Astrocyte (in vitro differentiated cells and primary cell): ENCODE measurements at places on chromosomes 6 and 20. TPM values are rescaled to one million over a fixed set of nuclear protein-coding genes. Genes with fewer than 3 reads are reported as not detected.

- no peaks in the 10 kb centered on the region for H3K4me1 ChIP-seq
- H3K27ac ChIP-seq: no peak overlapping the region
- DNase-seq: no peak
- H3K27me3 ChIP-seq: no peaks in the 10 kb centered on the region
- peaks cover 4% of the 10 kb centered on the region for H3K36me3 ChIP-seq
- H3K4me3 ChIP-seq: no peak overlapping the region
Observed at GRCh38 chr20:2919518-2920245, 46.4 kb downstream of the PTPRA start.

DNA sequence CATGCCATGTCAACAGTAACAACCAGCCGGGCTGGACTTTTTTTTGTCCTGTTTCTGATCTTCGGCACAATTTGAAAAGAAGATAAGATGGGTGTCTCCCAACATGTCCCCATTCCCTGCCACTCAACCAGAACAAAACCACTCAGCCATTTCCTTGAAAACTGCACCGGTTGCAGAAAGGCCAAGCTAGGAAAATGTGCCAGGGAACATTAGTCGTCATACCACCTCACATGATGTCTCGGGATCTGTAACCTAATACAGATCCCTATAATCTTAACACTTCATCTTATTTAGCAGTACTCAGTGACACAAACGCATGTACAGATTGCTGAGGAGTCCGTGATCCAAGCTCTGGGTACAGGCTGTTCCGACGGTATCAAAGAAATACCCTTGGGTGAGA lies 46.5 kb downstream of the ALDH8A1 start:
- no peak overlapping the region for H3K4me3 ChIP-seq
- DNase-seq: no peak
- H3K27me3 ChIP-seq: no peaks in the 10 kb centered on the region
- no peaks in the 10 kb centered on the region for H3K36me3 ChIP-seq
- no peak overlapping the region for H3K27ac ChIP-seq
- peaks cover 4% of the 10 kb centered on the region for H3K4me1 ChIP-seq

The PACRG gene
- total RNA-seq: 0.72 TPM in 1 of 2 replicates, not detected in the other

- no peak overlapping the region for H3K27ac ChIP-seq
- H3K4me3 ChIP-seq: no peak overlapping the region
Observed at GRCh38 chr20:32977281-32978008, 26.8 kb downstream of the SUN5 start.

GRCh38 chr6:148915810-148916209 lies 169.0 kb downstream of the UST start:
- H3K27me3 ChIP-seq: no peaks in the 10 kb centered on the region
- no peak overlapping the region for H3K27ac ChIP-seq
- no peaks in the 10 kb centered on the region for H3K4me1 ChIP-seq
- H3K36me3 ChIP-seq: no peaks in the 10 kb centered on the region
- H3K4me3 ChIP-seq: no peak overlapping the region

GRCh38 chr20:37137547-37137946 lies 41.6 kb upstream of the RPN2 start:
- no peaks in the 10 kb centered on the region for H3K27me3 ChIP-seq
- H3K4me3 ChIP-seq: no peak overlapping the region
- no peaks in the 10 kb centered on the region for H3K4me1 ChIP-seq
- H3K36me3 ChIP-seq: no peaks in the 10 kb centered on the region
- no peak for DNase-seq

DNA sequence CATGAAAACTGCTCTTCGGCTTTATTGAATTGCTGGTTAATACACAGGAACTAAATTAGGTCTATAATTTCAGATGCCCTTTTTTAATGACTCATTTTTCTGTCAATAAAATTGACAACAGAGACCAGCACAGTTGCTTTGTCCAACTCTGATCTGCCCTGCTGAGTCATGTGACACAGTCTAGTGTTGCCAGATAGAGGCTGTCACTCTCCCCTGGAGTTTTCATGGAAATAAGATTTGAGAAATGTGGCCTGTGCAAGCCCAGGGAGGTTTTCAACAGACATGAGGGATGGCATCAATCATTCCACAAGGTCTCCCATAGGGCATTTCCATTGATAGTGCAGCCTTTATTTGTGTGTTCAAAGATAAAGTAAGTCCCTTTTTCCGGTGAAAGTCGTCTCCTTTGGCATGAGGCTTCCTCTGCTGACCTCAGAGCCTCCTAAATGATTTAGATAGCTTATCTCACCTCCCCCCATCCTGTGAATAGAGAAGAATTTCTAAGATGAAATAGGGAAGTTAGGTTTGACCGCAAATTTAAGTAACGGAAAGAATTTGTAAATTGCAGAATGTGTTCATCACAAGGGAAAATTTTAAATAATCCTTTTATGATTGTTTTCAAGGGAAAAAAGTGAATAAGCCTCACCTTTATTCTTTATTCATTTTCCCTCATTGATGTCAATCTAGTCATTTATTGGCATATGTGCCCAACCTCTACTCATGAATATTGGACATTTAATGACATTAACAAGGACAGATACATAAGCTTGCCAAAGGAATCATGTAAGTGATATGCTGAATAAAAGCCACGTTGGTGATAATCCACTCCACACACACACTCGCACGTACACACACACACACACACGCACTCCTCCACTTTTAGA lies 277.7 kb downstream of the ADGB start:
- H3K4me1 ChIP-seq: no peaks in the 10 kb centered on the region
- H3K27ac ChIP-seq: no peak overlapping the region
- H3K27me3 ChIP-seq: no peaks in the 10 kb centered on the region
- no peaks in the 10 kb centered on the region for H3K36me3 ChIP-seq

DNA sequence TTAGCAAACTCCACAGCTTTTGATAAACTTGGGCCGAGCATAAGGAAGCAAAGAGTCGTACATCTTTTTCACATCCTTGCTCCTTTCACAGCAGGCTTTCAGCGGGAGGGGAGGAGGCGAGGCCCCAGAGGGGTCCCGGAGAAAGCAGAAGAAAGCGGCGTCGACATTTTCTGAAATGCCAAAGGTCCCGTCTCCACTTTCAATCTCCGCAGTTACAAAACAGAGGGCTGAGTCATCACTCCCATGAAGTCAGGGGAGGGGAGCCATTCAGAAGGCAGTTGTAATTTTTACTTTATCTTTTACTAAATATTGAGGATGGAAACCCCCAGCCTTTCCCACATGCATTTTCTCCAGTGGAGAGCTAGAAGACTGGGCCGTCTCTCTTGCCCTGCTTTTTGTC lies 174.2 kb upstream of the THBS2 start:
- H3K4me3 ChIP-seq: peak overlapping the region; percentile 34
- DNase-seq: peak; percentile 65
- peaks cover 11% of the 10 kb centered on the region for H3K4me1 ChIP-seq
- H3K27ac ChIP-seq: peak overlapping the region; percentile 23

The GJA10 gene
- total RNA-seq: not detected in 2 replicates

DNA sequence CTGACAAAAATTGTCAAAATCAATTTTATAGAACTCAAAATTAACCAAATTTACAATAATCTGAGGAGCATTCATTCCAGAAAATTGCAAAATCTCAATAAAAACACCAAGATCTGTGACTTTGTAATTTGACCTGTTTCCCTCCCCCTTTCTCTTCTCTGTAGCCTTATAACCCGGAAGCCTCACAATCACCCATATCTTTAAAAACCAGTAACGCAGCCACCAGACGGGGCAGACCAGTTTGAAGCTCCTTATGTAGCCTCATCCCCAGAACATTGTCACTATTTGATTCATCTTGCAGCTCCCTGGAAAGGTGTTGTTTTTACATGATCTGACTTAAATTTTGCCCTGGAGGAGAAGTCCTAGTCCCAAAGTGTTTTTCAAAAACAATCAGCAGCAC lies 27.5 kb upstream of the TGM6 start:
- peaks cover 3% of the 10 kb centered on the region for H3K4me1 ChIP-seq
- peaks cover 4% of the 10 kb centered on the region for H3K27me3 ChIP-seq
- no peak overlapping the region for H3K4me3 ChIP-seq
- H3K27ac ChIP-seq: no peak overlapping the region
- H3K36me3 ChIP-seq: no peaks in the 10 kb centered on the region

GRCh38 chr20:32050324-32050841 lies 1.7 kb upstream of the HCK start:
- no peak overlapping the region for H3K4me3 ChIP-seq
- H3K4me1 ChIP-seq: no peaks in the 10 kb centered on the region
- H3K27me3 ChIP-seq: peaks cover 60% of the 10 kb centered on the region

- no peak overlapping the region for H3K4me3 ChIP-seq
- peak; percentile 11 for DNase-seq
- H3K27ac ChIP-seq: no peak overlapping the region
- peaks cover 5% of the 10 kb centered on the region for H3K4me1 ChIP-seq
- no peaks in the 10 kb centered on the region for H3K36me3 ChIP-seq
Observed at GRCh38 chr6:143955971-143956370, 52.1 kb downstream of the PLAGL1 start.

DNA sequence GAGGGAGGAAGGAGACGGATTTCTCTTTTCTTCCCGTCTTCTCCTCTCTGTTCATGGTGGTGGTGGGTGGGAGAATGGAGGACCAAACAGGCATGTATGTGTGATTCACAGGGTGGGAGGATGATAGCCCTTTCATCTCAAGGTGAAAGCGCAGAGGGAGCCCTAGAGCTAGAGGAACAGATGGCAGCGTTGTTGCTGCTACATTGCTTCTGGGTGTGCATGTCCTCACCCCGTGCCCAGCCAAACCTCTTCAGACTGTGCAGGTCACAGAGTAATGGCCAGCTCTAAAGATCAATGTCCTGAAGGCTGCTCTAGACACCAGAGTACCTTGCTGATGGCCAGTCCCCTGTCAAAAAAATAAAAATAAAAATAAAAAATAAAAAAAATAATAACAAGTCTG lies 301.8 kb downstream of the TBC1D7 start:
- H3K27me3 ChIP-seq: no peaks in the 10 kb centered on the region
- DNase-seq: no peak
- H3K27ac ChIP-seq: no peak overlapping the region

GRCh38 chr6:90227673-90228072 lies 69.0 kb downstream of the BACH2 start:
- no peaks in the 10 kb centered on the region for H3K27me3 ChIP-seq
- no peaks in the 10 kb centered on the region for H3K4me1 ChIP-seq
- no peak overlapping the region for H3K4me3 ChIP-seq
- peak; percentile 46 for DNase-seq
- no peak overlapping the region for H3K27ac ChIP-seq

The HTR1B gene
- 1.2 and 1.9 TPM in 2 replicates for total RNA-seq

- H3K27ac ChIP-seq: no peak overlapping the region
- H3K36me3 ChIP-seq: no peaks in the 10 kb centered on the region
- no peak overlapping the region for H3K4me3 ChIP-seq
- H3K4me1 ChIP-seq: no peaks in the 10 kb centered on the region
- no peaks in the 10 kb centered on the region for H3K27me3 ChIP-seq
Observed at GRCh38 chr20:59435518-59435917, 135.1 kb downstream of the EDN3 start.

The HLA-DPA1 gene
- 0.50 and 1.7 TPM in 2 replicates for total RNA-seq

The PGC gene
- not detected in 2 replicates for total RNA-seq

GRCh38 chr6:13146442-13146841 lies 181.9 kb downstream of the TBC1D7 start:
- no peak overlapping the region for H3K27ac ChIP-seq
- no peaks in the 10 kb centered on the region for H3K4me1 ChIP-seq
- no peak for DNase-seq
- H3K36me3 ChIP-seq: no peaks in the 10 kb centered on the region
- no peaks in the 10 kb centered on the region for H3K27me3 ChIP-seq

GRCh38 chr6:85561750-85562357 lies 31.8 kb downstream of the SNX14 start:
- no peak overlapping the region for H3K4me3 ChIP-seq
- DNase-seq: no peak
- no peaks in the 10 kb centered on the region for H3K4me1 ChIP-seq
- no peaks in the 10 kb centered on the region for H3K27me3 ChIP-seq
- no peak overlapping the region for H3K27ac ChIP-seq

The OR2H1 gene
- not detected in 2 replicates for total RNA-seq

DNA sequence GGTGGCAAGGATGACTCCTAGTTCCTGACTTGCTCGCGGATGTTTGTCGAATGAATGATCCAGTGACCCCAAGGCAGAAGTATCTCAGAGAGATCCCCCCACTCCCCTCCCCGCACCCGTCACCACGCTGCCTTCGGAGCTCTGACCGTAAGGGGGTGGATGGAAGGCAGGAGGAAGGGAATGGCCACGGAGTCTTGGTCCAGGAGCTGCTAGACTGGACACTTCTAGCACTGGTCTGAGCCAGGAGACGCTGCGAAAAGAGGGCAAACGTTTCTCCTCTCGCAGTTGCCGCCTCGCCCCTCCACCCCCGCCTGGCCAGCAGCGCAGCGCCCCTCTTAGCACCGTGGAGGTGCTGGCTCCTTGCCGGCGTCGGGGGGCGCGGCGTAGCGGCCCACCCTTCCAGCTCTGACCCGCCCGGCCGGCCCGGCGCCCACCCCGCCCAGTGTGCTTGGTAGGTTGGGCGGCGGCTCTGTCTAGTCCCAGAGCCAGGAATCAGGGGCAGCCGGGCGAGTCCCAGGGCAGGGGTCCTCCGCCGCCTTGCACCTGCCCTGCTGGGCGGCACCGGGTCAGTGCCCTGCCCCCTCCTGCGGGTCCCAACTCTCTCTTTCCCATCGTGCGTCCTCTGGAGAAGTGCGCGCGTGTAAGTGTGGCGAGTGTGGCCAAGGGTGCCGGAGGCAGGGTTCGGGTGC lies 2.4 kb upstream of the DBNDD2 start:
- H3K4me1 ChIP-seq: peaks cover 16% of the 10 kb centered on the region
- peak; percentile 3 for DNase-seq
- H3K27ac ChIP-seq: no peak overlapping the region
- H3K36me3 ChIP-seq: no peaks in the 10 kb centered on the region

DNA sequence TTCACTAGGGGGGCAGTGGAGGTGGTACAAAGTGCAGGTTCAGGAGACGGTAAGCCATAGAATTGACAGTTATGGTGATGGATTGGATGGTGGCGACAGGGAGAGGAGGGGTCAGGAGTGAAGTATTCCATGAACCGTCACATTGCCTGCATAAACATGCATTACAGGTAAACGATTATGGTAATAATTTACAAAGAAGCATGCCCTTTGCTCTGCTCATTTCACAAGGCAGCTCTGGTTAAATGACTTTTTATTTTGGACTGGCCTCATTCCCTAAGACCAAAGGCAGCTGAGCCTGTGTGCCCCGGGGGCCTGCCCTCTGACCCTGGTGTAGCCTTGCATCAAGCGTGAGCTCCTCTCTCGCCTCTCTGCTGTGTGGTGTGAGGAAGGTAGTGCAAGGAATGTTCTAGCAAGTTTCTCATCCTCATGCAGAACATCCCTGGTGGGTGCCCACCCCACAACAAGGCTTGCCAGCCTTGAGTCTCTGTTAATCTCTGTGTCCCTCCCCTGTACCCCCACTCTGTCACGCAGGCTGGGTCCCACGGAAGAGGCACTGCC lies 59.0 kb downstream of the PPP1R14C start:
- no peak overlapping the region for H3K27ac ChIP-seq
- no peak for DNase-seq
- H3K4me3 ChIP-seq: no peak overlapping the region
- no peaks in the 10 kb centered on the region for H3K36me3 ChIP-seq

The RTN4IP1 gene
- total RNA-seq: 5.3 and 5.5 TPM in 2 replicates

GRCh38 chr6:18412644-18413043 lies 25.5 kb downstream of the RNF144B start:
- no peak overlapping the region for H3K4me3 ChIP-seq
- H3K36me3 ChIP-seq: no peaks in the 10 kb centered on the region
- peak overlapping the region; percentile 8 for H3K27ac ChIP-seq

GRCh38 chr6:64590965-64591675 lies 955.5 kb downstream of the PHF3 start:
- no peaks in the 10 kb centered on the region for H3K27me3 ChIP-seq
- DNase-seq: no peak
- H3K4me1 ChIP-seq: no peaks in the 10 kb centered on the region
- no peak overlapping the region for H3K27ac ChIP-seq
- no peaks in the 10 kb centered on the region for H3K36me3 ChIP-seq

- H3K27me3 ChIP-seq: no peaks in the 10 kb centered on the region
- H3K27ac ChIP-seq: no peak overlapping the region
- H3K4me1 ChIP-seq: no peaks in the 10 kb centered on the region
- no peaks in the 10 kb centered on the region for H3K36me3 ChIP-seq
Observed at GRCh38 chr6:137370871-137371633, 123.1 kb downstream of the OLIG3 start.

The FNDC1 gene
- total RNA-seq: 6.3 and 8.6 TPM in 2 replicates
